ENCODE measurements at places on chromosomes 12 and 14.
A peak's percentile ranks its signal among the peaks of the same experiment; 100 is the strongest.

GRCh38 chr12:6827982-6828780, at the start of gene P3H3:
Gene P3H3, plus strand, starts transcription at chr12:6828407. Its CDS starts 34 bp downstream, at chr12:6828441.
- peak; percentile 24 for DNase-seq

GRCh38 chr12:110403976-110404682, 621 bp upstream of the ANAPC7 start:
- peak; percentile 87 for DNase-seq

GRCh38 chr12:55172686-55173085, 46.5 kb downstream of the OR9K2 start:
- DNase-seq: no peak

- DNase-seq: peak; percentile 84
Observed at GRCh38 chr12:52023182-52023975, 16.6 kb downstream of the TAMALIN start.
